Small intestine (tissue), 16 donors: ENCODE measurements at places on chromosomes 7 and 10.
A peak's percentile ranks its signal among the peaks of the same experiment; 100 is the strongest.

DNA sequence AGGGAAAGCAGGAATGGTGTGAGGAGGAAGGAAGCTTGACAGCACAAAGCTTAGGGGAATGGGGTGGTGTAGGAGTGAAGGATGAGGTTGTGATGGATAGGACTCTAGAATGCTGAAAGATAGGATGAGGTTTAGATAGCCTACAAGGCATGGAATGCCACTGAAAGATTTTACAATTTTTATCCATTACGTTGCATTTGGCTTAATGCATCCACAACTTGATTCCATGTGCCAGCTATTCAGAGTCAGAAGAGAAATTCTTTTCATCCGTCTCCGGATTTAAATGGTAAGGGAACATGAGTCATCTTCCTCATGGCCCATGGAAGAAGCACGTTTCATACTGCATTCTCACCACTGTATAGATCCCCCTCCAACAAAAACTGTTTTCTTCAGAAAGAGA, 212.4 kb upstream of the BMPER start:
- DNase-seq = no peak

- DNase-seq = no peak
Measured at GRCh38 chr7:150793569-150794238, 6.5 kb downstream of the TMEM176B start.

DNA sequence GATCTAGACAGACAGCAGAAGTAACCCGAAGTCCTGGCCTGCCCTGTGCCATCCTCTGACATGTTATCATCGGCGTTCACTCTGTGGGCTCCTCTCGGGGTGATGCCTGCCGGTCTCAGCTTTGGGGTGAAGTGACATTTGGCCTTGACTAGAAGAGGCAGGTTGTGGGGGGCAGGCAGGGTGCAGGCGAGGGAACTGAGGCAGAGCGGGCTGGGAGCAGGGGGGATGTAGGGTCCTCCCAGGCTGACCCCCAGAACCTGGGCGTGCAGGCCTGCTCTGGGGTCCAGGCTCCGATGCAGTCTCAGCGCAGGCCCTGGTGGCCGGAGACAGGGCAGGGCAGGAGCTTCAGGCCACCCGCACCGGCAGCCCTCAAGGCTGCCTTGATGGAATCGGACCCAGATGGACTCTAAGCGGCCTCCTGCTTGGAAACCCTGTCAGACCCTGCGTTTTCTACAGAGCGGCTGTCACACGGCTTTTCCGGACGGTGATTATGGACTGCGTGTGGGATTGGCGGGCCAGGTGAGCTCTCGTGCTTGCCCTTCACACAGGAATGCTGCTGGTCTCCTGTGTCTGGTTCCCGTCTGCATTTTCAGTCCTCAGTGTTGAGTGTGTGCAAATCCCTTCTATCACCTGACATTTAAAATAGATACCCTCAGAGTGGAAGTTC, 842 bp upstream of the JAKMIP3 start:
- no peak for DNase-seq

DNA sequence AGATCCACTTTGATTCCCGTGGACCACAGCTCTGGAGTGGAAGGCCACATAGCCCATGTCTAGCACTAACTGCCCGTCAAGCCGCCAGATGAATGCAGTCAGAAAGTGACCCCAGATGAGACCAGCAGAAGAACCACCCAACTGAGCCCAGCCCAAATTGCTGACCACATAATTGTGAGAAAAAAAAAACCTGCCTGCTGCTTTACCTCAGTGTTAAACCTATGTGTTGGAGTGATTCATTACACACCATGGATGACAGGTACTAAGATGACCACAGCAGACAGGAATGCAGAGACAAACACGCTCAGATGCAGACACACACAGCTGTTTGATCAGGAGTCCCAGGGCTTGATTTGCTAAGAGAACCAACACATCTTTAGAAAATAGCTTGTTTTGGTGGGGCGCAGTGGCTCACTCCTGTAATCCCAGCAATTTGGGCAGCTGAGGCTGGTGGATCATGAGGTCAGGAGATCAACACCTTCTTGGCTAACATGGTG, 168.1 kb upstream of the PPP2R2D start:
- no peak for DNase-seq

GRCh38 chr10:50593523-50594376, 30.0 kb downstream of the SGMS1 start:
- no peak for DNase-seq

DNA sequence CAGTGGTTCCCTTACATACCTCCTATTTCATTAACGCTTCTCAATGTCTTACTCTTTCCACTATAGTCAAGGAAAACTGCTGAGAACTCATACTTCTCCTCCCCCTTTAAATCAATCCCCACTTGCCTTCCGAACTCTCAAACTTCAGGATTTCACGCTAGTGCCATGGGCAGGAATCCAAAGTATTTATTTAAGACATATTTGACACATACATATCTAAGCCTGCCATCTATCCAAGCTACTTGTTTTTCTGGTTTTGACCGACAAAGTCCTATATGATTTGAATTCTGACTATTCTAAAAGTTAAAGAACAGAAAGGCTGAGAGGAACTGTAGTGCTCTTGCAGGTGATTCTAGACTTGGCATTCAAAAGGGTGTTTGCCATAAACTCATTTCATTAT, 51.8 kb downstream of the CCDC6 start:
- DNase-seq = no peak

DNA sequence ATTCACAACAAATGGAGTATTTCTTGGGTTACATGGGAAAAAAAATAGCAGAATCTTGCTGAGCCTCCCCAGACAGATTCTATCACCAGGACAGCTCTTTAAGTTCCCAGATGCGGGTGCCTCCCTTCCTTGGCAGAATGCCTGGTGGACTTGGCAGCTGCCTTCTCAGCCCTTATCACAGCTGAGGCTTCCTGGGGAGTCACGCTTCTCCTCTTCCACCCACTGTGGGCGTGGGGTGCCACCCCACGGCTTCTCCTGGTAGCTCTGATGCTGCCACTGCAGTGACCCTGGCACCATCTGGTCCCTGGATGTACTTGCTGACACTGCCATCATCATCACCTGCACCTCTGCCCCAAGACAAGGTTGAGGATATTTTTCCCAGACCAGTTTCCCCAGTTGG, 16.2 kb upstream of the NME8 start:
- peak; percentile 8 for DNase-seq

- no peak for DNase-seq
Measured at GRCh38 chr7:142855114-142855743, 353 bp downstream of the EPHB6 start.

GRCh38 chr10:84195044-84195830, 900 bp downstream of the CDHR1 start:
- no peak for DNase-seq

- no peak for DNase-seq
Measured at GRCh38 chr10:16976803-16977202, 152.8 kb downstream of the CUBN start.

- DNase-seq = no peak
Measured at GRCh38 chr7:6172910-6173295, 99.5 kb downstream of the CYTH3 start.

- DNase-seq = no peak
Measured at GRCh38 chr10:8576911-8577310, 522.4 kb downstream of the GATA3 start.

DNA sequence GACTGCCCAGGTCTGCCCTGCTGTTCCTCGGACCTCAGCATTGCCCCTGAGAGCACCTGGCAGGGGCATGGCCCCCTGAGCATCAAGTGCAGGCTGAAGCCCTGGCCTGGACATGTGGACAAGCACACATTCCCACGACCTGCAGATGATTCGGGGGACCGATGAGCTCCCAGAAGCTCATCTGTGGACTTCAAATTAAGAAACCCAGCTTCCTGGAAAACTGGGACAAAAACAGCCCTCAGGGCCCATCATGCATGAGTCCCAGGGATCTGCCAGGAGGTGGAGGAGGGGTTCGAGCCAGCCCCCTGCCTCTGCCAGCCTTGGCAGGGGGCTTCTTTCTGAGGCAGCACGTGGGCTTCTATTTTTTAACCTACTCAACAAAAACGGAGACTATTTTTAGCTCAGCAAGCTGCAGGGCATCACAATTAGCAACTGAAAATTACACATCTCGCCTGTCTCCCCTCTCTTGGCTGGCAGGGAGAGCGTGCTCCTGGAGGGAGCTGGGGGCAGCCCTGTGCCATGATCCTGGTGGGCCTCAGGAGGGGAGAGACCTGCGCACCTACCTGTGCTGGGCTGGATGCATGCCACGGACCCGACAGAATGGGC, 51.8 kb downstream of the RASGEF1A start:
- DNase-seq = no peak

GRCh38 chr7:12127455-12127854, 83.6 kb upstream of the TMEM106B start:
- DNase-seq = no peak

DNA sequence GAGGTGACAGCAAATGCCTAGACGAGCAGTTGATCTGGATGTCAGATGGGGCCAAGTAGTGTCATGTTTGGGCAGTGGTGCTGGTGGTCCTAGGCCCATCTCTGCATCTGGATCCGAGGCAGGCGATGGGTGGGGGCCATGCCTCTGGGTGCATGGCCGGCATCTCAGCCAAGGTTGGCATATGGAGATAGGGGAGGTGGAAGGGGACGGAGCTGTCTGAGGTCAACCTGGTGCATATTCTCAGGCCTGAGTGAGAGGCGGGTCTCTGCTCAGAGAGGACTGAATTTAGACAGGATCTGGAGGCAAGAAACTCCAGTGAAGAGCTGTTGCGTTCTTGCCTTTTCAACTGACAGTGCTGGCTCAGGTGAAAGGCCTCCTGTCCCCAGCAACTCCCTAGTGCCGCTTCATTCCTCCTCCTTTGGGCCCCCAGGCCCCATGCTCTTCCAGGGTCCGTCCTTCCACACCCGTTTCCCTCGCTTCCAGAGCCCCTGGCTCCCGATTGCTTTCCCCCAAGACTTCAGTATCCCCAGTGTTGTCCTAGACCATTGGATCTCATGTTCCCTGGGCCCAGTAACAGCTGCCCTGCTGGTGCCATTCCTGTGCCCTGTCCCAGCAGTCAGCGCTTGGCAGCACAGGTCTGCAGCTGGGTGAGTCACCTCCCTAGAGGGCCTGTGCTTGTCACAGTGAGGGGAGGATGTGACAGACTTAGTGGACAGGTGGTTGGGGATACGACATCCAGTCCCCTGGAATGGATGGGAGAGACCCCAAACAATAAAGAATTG, 32.6 kb downstream of the GBX1 start:
- DNase-seq = no peak

DNA sequence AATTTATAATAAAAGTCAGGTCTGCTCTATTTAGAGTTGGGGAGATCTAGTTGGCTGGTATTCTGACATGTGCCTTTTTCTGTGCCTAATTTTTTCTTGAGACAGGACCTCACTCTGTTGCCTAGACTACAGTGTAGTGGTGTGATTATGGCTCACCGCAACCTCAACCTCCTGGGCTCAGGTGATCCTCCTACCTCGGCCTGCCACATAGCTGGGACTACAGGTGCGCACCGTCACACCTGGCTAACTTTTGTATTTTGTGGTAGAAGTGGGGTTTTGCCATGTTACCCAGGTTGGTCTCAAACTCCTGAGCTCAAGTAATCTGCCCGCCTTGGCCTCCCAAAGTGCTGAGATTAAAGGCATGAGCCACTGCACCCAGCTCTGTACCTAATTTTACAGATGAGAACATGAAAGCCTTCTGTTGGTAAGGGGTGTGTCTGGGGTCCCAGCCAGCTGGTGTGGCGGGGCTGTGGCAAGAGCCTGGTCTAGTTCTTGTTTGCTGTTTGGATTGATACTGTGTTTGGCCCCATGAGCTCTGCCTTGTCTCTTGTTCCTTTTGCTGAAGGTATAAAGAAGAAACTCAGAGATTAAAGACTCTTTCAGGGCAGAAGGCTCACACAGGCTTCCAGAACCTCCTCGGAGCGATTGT, 31.4 kb downstream of the POR start:
- DNase-seq = no peak

DNA sequence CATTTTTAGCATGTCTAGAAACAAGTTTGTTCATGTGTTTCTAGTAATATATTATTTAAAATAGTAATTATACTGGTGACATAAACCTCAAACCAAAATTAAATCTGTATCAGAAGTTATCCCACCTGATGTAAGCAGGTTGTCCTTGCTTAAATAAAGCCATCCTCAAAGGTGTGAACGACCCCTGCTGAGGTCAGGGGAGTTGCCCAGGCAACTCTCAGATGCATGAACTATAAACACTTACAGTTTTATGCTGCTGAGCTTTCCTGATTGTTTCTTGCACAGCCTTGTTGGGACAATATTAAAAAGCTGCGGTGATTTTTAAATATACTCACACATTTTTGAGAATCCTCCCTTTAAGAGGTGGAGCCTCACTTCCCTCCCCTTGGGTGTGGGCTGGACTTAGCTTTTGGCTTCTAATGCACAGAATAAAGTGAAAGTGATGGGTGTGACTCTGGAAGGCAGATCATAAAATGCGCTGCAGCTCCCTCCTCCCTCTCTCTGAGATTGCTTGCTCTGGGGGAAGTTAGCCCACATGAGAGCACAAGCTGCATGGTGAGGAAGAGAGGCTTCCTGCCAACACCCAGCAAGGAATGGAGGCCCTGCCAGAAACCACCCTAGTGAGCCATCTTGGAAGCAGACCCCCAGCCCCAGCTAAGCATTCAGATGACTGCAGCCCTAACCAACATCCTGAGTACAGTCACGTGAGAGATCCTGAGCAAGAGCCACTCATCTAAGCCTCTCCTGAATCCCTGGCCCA, 152.7 kb downstream of the SKIDA1 start:
- DNase-seq = peak; percentile 80

- DNase-seq = no peak
Measured at GRCh38 chr10:85446827-85447226, 919.8 kb downstream of the GRID1 start.

DNA sequence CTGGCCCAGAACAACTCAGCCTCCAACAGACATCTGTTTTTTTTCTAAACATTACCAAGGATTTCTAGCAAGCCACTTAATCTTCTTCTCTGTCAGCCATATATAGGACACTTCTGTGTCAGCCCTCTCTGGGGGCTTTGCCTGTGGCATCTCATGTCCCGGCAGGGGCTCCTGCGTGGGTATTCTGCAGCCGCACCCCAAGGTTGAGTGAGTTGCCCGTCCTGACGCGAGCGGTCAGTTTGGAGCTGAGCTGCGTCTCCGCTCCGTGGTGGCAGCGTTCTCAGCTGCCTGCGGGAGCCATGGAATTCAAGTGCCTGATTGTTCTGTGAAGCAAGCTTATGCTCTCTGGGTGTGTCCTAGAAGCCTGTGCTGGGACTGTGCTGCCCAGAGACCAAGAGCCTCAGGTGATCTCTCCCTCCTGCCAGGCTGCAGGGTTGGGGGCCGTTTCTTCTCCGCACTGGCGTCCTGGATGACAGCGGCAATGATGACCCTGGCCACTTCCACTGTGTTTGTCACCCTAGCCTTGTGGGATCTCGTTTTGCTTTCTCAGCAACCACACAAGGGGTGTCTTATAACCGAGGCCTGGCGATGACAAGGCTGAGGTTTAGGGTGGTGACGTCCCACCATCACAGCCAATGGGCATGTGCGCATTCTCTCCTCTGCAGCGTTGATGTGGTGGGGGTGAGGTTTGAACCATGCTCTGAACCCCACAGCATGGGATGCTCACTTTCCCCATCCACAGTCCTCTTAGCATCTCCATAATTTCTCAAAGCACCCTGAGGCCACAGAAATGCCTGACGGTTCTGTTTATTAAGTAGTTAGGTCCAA, 612.6 kb upstream of the FOXK1 start:
- DNase-seq = no peak
